ENCODE measurements at places on chromosomes 12 and 14.

DNA sequence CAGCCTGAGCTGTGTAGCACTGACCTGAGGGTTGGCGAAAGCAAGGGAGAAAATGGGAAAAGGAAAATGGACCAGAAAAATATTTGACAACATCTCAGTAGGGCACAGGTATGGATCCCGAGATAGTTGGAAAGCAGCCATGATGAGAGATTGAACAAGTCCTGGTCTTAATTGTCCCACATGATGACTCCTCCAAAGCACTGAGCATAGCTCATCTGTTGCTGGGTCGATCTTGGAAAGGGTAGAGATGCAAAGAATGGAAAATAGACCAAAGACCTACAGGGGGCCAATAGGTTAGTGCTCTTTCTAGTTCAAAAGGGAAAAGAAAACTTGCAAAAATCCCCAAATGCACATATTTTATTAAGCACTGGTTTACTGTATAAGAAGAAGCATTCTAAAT, 251.9 kb downstream of the SEC23A start:
- no peak for DNase-seq

- DNase-seq, result no peak
Measured at GRCh38 chr14:81157431-81157830, 63.3 kb downstream of the GTF2A1 start.

DNA sequence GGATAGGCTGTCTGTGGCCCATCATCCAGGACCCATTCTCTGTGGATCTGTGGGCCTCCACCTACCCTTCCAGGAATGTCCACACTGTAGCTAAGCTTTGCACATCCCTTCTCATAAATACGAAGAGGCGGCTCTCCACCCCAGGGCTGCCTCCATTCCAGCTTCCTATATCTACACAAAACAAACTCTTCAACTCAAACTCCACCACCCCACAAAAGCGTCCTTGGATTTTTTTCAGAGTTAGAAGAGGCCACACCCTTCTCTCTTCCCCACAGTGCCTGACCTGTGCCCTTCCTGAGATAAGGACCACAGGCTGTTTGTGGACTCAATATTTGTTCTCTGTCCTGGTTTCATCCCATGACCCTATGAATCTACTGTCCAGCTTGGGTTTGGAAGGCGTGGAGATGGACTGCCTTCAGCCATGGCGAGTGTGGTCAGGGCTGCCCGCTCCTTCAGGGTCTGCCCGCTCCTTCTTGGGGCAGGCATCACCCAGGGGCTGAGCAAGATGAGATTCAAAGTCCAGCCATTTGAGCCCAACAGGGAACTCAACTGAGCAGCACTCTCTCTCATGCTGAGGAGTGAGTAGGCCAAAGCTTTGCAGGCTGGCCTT, 13.0 kb upstream of the SERPINA12 start:
- DNase-seq, result no peak

GRCh38 chr12:108982621-108983219, 38.1 kb downstream of the SVOP start:
- no peak for DNase-seq

DNA sequence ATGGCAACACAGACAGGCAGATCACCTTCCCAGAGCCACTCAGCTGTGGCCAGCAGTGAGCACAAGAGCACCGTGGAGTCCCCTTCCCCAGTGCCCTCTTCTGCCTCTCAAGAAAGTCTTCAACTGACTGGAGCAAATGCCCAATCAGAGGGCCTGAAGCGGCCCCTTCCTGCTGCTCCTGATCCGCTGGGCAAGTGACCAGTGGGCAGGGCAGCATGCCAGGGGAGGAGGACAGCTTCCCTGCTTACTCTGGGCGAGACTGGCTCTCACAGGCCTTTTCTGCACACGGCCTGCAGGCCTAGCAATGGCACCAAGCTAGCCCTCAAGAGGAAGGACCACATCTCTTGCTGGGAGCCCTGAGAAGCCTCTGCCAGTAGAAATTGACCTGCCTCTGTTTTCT, 890 bp downstream of the KRT71 start:
- DNase-seq, result no peak

DNA sequence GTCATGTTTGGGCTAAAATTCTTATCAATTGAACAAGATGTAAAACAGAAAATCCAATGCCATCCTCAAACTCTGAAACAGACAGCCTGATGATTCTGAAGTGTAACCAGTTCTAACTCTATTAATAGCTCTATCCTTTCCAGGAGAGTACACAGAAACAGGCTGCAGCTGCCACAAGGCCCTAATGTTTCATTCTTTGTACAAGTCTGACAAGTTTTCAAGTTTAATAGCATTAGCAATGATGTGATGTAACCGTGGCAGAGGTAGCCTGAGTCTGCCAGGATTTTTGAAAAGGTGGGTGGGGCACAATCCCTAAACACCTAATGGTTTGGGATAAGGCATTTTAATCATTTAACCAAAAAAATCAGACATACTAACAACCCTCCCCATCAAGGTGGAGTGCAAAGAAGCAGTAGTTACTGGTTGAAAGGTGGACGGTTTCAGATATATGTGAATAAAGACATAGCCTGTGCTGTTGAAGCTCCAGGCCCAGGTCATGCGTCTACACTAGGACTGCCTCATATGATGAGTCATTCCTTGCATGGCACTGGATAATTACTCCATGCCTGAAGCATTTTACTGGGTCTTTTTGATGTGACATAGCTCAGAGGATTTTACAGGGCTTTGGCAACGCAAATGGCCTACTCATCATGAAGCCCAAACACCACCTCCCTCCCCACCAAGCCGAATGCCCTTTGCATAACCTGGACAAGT, 145.1 kb upstream of the GRIP1 start:
- DNase-seq, result no peak

DNA sequence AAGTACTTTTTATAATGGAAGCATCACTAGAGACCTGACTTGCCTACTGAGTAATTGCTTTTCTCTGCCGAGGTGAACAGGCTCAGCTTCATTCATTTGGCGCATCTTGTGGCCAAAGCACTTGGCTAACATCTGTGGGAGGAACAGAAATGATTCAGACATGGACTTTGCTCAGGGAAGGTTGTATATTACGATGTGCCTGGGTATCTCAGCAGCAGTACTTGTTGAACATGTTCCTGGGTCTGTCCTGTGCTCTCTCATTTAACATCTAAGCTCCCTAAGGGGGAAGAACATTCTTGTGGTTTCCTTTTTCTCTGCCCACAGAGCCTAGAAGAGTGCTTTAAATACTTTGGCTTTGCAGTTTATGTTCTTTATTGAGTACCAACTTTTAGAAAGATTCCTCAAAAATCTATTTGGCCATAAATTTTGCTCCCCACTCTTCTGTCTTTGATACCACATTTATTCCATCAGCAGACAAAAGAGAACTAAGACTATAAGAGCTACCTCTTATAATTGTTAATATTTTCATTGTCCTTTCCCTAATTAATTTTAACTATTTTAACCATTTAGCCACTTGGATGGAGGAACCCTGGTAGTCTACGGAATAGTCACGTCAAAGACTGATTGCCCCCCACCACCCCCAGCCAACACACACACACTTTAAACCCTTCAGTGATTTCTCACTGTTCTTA, 101.2 kb upstream of the EGLN3 start:
- peak; percentile 76 for DNase-seq
